ENCODE measurements at places on chromosomes 11 and 22.

GRCh38 chr11:117172724-117173421 is 5.7 kb upstream of the SIDT2 start:
- no peak for DNase-seq

DNA sequence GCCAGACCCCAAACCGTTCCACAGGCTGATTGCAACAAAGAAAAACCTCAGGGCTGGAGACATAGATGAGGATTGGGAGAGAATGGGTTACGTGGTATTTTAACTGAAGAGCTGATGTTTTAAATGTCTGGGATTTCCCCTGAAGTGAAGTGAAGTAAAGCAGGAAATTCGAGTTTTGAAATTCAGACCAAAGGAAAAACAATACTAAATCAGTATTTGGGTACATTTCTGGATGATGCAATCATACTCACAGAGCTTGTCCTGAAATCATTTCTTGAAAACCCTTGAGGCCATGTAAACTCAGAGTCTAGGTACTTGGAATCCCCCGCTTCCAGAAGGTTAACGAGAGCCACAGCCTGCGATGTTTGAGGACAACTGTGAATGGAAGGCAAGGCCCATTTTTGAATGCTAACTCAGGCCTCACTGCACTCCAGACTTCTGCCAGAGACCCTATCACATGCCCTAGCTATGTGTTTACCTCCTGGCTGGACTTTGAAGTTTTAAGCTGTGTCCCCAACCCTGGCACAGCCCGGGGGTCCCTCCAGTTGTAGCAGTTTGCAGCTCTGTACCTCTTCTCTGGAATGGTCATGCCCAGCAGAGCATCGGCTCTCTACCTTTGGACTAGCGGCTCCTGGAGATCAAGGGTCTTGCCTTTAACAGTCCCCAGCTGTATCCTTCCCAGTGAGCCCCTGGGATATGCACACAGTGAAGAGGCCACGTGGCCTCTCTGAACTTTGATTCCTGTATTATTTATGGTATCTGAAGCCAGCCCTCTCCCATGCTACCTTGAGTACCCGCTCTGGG is 5.4 kb upstream of the FTH1 start:
- no peak for DNase-seq

DNA sequence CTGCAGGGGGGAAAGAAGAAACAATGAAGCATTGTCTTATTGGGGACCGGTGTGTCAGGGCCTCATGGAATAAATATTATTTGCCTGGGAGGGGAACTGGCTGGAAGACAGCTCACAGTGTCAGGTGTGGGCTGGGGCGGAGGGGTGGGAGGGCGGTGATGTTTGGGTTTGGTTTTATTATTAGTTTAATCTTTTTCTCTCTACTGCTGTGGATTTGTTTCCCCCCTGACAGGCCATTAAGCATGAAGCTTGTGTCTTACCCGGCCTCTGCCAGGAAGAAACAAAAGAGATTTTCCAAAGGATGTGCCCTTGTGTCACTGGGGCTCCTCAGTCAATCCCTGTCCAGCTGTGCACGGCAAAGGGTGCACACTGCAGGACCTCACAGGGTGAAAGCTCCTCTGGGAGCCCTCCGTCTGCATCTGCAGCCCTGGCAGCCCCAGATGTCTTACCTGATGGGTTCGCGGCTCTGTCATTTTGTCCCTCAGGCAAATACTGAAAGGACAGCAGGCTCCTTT is 203.1 kb upstream of the TMEM45B start:
- no peak for DNase-seq

- no peak for DNase-seq
Observed at GRCh38 chr11:78499971-78500370, 74.7 kb downstream of the NARS2 start.

GRCh38 chr11:74926304-74927030 is 22.4 kb downstream of the XRRA1 start:
- DNase-seq, result no peak

GRCh38 chr11:115226556-115226955 is 277.7 kb downstream of the CADM1 start:
- DNase-seq, result no peak

DNA sequence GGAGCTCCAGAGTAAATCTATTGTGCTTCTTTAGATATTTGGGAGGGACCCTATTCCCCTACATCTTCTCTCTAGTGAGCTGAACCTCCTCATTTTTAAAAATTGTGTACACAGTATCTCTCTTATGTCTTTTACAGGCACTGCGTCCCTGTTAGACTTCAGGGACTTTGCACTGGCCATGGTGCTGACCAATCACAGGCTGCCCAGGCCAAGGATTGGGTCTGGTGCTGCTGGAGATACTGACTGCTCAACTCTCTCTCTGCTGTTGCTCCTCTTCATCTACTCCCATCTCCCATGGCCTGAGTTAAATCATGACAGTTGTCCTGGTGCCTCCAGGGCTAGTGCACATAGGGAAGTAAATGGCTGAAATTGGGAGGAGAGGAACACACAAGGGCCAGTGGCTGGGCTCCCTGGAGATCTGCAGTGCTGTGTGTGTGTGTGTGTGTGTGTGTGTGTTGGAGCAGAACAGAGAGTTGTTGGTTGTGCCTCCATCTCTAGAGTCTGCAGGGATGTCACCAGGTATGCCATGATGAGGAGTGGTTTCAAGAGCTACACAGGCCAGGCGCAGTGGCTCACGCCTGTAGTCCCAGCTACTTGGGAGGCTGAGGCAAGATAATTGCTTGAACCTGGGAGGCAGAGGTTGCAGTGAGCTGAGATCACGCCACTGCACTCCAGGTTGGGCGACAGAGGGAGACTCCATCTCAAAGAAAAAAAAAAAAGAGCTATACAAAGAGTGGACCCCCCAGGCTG is 155.3 kb downstream of the ST3GAL4 start:
- no peak for DNase-seq

GRCh38 chr11:60777572-60777971 is 7.6 kb upstream of the MS4A10 start:
- DNase-seq, result no peak

DNA sequence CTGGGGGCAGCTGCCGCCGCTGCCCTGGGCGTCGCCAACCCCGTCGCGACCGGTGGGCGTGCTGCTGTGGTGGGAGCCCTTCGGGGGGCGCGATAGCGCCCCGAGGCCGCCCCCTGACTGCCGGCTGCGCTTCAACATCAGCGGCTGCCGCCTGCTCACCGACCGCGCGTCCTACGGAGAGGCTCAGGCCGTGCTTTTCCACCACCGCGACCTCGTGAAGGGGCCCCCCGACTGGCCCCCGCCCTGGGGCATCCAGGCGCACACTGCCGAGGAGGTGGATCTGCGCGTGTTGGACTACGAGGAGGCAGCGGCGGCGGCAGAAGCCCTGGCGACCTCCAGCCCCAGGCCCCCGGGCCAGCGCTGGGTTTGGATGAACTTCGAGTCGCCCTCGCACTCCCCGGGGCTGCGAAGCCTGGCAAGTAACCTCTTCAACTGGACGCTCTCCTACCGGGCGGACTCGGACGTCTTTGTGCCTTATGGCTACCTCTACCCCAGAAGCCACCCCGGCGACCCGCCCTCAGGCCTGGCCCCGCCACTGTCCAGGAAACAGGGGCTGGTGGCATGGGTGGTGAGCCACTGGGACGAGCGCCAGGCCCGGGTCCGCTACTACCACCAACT is 1.0 kb downstream of the FUT4 start:
- DNase-seq, result no peak

- DNase-seq, result no peak
Observed at GRCh38 chr11:130645843-130646197, 197.4 kb downstream of the ADAMTS15 start.

DNA sequence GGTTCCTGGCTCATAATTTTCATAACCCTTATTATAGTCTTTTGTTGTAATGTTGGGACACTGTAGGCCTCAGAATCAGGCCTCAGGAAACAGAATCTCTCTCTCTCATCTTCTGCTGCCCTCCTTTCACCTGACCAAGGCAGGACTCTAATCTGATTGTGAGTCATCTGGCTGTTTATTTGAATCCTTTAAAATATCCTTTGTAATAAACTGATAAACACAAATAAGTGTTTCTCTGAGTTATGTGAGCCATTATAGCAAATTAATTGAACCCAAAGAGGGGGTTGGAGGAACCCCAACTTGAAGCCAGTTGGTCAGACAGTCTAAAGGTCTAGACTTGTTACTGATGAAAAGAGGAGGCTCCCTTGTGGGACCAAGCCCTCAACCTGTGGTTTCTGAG is 30.6 kb downstream of the ACER3 start:
- DNase-seq, result no peak

DNA sequence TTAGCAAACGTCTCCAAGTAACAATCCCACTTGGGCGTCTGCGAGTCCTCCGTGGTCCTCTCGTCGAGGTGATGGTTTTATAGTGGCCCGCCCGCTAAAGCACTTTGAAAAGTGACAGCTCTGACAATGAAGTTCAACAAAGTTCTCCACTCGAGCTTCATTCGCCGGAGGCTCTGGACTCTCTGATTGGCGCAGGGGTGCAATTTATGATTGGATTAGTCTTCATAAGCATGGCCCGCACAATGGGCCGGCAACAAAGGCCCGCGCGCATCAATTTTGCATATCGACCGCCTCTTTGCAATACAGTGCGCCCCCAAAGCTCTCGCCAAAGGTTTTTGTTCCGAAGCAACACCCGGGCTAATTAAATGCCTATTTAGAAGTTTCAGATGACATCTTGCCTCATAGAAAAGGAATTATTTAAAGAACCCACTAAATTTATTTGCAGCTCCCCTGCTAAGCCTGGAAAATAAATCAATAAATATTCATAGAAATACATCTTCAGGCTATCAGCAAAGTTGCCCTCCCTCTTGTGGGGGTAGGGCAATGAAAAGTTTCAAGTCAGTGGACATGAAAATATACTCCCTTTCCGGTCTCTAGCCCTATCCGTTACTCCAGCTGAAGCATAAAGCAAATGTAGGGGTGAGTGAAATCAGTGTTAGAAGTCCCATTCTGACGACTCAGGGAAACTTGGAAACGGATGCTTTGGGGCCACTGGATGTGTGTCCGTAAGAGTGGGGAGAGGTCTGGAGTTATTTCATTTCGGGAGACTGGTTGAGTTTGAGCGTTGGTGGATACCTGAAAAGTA is at the start of gene DBX1:
DBX1 (minus strand) TSS at position 51 of the 805 bp plus-strand sequence. CDS start 151 bp downstream, outside the sequence.
- DNase-seq, result no peak

- DNase-seq, result peak; percentile 51
Observed at GRCh38 chr11:94786264-94787126, 18.3 kb downstream of the AMOTL1 start.

DNA sequence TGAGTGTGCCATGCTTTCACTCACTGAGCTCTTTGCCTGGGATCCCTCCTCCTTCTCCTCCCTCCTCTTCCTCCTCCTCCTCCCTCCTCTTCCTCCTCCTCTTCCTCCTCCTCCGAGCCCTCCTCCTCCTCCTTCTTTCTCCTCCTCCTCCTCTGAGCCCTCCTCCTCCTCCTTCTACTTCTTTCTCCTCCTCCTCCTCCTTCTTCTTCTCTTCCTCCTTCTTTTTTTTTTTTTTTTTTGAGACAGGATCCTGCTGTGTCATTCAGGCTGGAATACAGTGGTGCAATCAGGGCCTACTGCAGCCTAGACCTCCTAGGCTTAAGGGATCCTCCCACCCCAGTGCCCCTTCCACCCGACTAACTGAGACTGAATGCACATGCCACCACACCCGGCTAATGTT is 62.3 kb downstream of the DEUP1 start:
- DNase-seq, result no peak

DNA sequence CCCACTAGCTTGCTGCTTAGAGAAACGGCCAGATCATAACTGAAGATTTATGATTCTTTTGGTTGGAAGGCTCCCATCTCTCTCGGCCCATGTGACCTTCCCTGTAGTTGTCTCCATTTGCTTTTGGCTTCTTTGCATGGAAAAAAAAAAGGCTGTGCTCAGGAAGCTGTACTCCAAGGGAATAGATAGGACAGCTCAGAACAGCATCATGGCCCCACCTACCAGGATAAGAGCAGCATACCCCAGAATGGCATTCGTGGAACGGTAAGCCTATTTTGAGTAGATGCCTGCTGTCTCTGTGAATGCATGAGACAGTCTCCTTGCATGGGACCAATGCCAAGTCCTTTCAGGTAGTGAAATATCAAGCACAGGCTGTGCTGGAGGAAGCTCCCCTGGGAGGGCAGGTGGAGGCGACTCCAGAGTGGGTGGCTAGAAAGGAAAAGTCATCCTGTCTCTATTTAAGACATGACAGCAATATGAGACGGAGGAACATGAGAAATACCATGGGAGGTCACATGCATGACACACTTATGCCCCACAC is 94.1 kb upstream of the AMOTL1 start:
- DNase-seq, result peak; percentile 90

- peak; percentile 25 for DNase-seq
Observed at GRCh38 chr22:35863432-35863831, 145.8 kb downstream of the APOL5 start.

GRCh38 chr11:48101044-48101733 is 115.4 kb upstream of the OR4B1 start:
- no peak for DNase-seq

DNA sequence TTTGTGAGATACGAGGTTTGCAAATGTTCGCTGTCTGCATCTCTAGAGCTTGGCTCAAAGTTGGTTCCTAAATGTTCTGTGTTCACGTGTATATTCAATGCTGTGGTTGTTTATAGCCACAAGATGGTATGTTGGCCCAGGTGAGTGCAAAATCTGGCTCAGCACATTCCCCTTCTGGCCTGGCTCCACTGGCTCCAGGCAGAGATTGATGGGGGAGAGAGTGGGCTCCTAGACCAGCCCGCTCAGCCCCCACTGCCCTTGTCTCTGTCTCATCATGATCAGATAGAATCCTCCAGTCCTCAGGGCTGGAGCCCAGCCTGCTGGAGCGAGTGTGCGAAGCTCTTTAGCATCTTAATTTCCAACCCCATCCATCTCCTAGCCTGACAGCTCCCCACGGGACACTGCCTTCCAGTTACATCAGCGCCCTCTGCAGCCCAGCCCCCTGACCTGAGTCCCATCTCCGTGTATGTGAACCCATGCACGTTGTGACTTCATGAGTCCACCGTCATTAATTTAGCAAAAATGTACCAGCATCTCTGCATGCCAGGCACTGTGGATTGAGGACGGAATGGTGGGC is 2.0 kb downstream of the P2RX3 start:
- DNase-seq, result peak; percentile 2

- peak; percentile 8 for DNase-seq
Observed at GRCh38 chr11:8071616-8072581, 9.1 kb upstream of the TUB start.

DNA sequence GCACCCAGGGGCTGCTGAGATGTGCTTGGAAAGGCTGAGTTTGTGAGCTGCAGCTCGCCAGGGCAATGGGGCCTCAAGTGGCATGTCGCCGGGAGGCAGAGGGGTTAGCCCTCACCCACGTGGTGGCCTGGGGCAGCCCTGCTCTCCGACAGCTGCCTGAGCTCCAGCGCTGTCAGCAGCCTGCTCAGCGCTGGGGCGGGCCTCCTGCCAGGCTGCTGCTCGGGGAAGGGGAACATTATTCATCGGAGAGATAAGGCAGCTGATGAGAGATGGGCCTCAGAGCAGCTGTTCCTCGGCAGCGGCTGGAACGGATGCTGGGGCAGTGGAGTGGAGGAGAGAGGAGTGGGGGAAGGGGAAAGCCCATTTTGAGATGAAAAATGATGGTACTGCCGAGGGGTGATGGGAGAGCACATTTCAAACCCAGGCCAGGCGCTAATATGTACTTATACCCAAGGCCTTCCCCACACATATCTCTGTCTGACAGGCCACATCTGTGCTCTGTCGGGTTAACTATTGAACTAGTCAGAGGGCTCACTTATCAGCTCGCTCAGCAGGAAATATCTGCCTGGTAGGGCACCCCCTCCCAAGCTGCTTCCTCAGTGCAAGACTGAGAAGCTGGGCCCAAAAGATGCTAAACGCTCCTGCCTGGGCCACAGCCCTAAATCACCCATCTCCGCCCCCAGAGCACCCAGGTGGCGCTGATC is 79.5 kb downstream of the TIMP3 start:
- DNase-seq, result peak; percentile 67
